ENCODE measurements at places on chromosomes 2 and 18.

DNA sequence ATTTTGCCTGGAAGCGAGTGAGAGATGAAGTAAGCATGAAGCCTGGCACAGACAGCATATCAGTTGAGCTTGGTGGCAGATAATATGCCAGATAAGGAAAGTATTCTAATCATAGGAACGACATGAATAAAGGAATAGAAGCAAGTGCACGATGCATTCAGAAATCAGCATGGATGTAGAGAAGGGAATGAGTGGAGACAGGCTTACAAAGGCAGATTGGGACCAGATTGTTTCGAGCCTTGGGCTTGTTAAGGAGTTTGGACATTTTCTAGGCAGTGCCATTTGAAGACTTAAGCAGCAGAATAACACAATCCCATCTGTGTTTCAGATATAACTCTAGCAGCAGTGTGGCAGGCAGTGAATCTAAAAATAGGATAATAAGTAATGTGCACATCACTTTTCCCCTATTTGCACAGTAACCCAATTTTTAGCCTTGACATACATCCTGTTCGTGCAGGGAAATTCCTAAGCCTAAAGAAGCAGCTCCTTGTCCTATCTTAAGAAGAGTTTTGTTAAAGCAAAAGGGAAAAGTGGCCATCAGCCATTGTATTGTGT is 450.2 kb downstream of the PLCL1 start:
- no peak for DNase-seq

- DNase-seq: no peak
These were observed 29.7 kb downstream of the TWSG1 start for GRCh38 chr18:9364242-9364641.

DNA sequence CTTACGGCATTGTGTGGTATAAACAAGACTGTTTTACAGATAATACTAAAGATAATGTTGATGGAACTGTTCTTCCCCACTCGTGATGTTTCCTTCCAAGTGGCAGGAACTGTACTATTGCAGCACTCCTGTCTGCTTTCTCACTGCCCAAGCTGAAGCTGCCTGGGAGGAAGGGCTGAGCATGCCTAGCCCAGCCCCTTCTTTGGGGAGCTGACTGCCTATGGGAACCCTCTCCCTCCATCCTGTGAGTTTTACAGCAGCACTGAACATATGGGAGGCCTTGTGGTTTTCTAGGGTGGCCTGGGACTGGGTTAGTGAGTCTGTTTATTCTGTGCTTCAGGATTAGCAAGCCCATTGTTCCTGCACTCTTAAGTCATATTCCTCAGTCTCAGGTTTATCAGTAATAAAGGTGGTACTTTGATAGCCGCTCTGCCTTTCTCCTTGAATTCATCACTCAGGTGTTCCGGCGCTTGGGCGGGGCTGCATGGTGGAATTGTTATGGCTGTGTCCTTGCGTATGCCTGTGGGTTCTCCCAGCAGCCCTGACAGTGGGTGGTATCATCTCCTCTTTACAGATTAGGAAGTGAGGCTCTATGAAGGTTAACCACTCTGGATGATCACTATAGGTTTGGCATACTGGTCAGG is 379.7 kb downstream of the PTPRM start:
- no peak for DNase-seq

DNA sequence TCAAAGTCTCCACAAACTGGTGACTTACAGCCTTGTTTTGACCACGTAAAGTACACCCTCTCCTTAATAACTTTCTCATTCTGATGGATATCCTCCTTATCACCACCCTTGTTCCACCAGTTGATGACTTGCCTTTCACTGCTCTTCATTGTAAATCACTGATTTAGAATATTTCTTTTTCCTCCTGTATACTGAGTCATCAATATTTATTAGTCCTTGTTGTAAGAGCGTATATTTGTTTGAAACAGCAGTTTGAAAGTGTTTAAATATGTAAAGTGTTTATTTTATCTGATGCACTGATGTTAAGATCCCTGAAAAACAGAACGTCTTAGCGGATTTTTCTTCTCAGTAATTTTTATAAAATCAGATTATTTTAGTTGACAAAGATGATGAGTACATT is 34.2 kb upstream of the DYSF start:
- DNase-seq: no peak

DNA sequence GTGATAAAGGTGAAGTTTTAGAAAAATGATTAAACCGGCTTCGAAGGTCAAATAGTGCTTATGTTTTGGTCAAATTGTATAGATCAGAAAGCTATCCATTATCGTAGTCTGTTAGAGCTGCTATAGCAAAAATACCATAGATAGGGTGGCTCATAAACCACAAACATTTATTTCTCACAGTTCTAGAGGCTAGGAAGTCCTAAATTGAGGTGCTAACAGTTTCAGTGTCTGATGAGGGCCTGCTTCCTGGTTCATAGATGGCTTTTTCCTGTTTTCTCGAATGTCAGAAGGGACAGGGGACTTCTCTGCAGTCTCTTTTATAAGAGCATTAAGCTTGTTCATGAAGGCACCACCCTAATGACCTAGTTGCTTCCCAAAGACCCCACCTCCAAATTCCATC is 186.6 kb upstream of the ERBB4 start:
- no peak for DNase-seq

DNA sequence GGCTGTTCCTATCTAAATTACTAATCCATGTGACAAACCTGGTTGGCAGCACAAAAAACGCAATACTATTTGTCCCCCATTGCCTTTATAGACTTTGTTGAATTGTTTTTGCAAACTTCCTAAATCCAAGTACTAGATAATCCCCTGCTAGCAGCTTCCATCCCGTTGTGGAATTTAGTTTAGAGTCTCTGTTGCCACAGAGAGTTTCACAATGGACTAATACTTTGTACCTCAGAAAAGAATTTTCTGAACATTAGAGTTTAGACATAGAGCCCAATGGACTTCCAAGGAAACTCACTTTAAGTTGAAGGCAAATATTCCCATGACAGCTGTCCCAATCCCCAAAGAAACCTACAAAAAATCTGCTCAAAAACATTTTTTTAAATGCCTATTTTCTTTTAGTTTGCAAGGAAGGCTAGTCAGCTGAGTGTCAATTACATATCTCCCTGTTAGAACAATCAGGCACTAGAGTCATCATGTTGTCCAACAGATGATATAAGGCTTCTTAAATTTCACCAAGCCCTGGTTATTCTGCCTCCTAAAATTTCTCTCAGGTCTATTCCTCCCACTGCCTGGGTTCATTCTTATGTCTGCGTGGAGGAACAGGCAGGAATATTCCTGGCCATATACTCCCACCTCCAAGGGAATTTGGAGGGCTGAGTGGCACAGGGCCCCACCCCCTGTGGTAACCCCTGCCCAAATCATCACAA is 27.2 kb downstream of the RNF152 start:
- DNase-seq: no peak

- DNase-seq: no peak
These were observed 51.2 kb downstream of the SPIRE1 start for GRCh38 chr18:12606592-12607315.

GRCh38 chr2:158134055-158134454 is 32.4 kb downstream of the UPP2 start:
- DNase-seq: no peak

DNA sequence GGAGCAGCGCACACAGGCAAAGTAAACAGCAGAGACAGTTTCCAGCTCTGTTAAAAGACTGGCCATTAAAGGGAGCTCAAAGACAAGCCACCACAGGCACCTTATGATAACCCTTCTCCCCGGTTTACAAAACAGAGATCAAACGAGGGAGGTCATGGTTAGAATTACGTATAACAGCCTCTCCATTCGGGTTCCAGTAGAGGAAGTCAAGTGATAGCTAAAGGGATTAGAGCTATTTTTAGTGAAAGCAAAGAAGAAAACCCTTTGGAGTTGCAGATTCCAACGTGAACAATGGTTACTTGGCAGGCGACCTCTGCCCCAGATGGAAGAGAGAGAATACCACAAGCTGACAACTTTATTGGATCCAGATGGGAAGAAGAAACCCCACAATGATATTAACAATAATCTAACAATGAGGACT is 31.2 kb upstream of the EDAR start:
- DNase-seq: no peak

DNA sequence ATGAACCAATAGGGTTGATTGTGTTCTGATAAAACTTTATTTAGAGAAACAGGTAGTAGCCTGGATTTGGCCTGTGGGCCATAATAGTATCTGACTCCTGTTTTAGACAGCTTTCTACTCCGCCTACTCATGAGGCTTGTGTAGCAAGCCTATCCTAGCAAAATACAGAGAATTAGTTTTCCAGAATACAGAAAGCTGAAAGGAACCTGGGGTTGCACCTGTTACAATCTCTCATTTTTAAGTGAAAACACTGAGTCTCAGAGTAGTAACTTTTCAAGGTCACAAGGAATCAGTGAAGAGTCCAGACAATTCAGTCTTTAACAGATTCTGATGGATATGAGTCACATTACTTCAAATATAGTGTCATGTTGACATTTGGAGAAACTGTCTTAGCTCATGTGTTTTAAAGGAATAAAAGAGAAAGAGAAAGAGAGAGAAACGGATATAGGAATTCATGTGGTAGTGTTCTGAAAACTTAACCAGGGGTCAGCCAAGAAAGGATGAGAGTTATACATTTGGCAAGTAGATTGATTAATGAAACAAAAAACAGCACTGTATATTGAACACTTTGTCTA is 17.0 kb downstream of the ARHGAP28 start:
- DNase-seq: no peak

DNA sequence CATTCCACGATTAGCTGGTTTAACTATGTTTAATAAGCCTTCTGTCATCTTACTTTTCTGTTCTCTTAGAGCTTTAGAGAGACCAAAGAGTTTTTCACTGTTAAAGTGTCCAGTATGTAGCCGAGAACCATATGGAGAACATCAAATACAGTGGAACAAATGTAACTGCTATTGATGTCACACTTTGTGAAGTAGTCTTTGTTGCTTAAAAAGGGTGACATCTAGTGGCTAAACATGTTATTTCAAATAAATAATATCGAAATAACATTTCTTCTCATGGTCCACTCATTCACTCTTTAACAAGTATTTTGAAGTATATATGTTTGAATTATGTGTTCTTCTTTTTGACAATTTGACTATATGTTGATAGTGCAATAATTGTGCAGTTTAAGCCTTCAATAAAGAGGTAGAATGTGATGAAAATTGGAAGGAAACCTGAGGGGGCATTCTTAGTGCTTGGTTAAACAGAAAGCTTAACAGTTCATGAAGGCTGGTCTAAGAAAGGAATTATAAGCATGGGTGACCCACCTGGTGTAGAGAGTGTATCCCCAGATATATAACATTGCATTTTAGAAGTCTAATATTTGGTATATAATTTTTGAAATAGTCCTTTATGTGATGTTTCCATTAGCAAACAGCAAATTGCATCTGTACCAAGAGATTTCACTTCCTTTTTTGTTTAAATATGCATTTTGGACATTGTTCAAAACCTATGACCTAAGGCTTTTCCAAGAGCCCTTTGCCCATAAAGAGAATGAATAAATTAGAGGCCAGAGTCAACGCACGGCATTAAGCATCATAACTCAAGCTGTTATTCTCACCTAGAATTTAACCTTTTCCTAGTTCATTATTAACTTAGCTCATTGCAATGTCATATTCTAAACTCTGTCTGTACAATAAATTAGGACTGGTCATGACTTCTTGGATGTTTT is 112.1 kb downstream of the KYNU start:
- no peak for DNase-seq

GRCh38 chr2:197157879-197158537 is 152.6 kb downstream of the ANKRD44 start:
- DNase-seq: no peak

DNA sequence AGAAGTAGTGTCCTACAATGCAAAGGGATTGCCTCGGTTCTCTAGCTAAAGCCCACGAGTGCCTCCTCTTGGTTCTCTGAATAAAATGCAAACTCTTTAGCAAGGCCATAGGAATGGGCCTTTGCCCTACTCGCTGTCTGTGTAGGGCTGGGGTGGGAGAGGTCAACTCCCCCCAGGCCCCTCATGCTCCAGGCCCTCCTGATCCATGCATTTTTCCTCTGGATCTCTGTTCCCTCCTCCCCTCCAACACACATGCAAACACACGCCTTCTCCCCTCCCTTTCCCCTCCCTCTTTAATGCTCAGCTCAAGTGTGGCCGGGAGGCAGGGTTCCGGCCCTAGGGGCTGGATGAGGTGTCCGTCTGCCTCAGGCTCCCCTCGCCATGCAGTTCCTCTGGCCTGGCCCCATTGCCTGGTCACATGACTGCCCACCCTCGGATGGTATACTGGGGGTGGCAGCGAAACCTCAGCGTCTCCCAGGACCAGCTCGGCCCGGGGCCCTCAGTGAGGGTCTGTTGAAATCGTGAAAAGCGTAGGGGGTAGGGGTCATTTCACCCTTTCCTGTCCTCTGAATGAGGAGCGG is 14.9 kb upstream of the KLF11 start:
- no peak for DNase-seq

DNA sequence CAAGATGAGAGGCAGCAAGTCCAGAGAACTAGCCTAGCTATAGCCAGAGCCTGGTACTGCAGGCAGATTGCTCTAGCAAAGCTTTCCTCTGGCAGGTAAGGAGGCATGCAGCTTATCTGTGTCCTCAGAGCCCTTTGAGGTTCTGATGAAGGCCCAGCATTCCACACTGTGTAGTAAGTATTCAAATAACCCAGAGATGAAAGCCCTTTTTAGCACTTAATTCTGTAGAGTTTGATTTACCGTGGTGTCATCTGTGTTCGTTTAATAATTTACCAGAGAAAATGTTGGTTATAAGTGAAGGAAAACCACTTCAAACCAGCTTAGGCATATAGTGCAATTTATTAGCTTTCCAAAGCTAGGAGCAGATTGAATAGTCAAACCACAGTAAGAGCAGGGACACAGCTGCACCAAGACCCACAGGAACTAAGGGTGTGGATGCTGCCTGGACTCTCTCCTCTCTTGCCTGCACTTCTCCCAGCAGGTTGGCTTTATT is 226.6 kb downstream of the BABAM2 start:
- DNase-seq: no peak

GRCh38 chr2:56666777-56667176 is 483.0 kb downstream of the CCDC85A start:
- no peak for DNase-seq

DNA sequence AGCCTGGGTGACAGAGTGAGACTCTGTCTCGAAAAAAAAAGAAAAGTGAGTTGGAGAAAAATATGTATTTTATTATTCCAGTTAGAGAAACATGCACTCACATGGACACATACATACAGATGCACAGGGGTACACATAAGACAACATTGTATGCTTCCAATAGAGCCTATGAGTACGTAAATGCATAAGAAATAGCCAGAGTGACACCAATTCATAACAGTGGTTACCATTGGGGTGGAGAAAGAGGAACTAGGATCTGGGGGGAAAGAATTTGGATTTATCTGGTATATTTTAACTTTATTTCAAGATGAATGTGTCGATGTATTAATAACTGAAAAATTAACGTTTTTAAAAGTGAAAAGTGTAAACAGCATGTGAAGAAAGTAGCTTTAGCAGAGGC is 16.1 kb downstream of the IL36A start:
- no peak for DNase-seq

GRCh38 chr2:30110773-30111172 is 36.0 kb upstream of the YPEL5 start:
- DNase-seq: no peak

- DNase-seq: no peak
These were observed 13.3 kb upstream of the C18orf32 start for GRCh38 chr18:49500201-49500921.

Data from CD4-positive, alpha-beta T cell treated with Interleukin-15 for 1 hour (primary cell).